CD4-positive, alpha-beta T cell treated with Interleukin-21 for 1 hour (primary cell): ENCODE measurements at places on chromosomes 1 and 21.

DNA sequence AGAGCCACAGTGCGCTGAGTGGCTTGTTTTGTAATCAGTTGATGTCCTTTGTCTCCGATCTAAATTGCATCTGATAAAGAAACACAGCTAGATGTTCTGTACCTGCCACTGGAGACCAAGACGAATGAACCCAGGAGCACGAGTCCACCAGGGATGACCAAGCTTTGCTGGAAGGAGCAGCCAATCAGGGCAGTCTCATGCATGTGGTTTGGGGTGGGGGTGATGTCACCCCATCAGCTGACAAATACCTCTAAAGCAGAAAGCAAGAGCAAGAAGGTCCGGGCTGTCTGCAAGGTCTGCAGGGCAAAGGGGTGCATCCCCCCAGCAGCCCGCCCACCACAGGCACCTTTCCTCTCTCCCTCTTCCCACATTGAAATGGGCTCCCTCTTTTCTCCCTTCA, 653.8 kb downstream of the AJAP1 start:
- DNase-seq = no peak

DNA sequence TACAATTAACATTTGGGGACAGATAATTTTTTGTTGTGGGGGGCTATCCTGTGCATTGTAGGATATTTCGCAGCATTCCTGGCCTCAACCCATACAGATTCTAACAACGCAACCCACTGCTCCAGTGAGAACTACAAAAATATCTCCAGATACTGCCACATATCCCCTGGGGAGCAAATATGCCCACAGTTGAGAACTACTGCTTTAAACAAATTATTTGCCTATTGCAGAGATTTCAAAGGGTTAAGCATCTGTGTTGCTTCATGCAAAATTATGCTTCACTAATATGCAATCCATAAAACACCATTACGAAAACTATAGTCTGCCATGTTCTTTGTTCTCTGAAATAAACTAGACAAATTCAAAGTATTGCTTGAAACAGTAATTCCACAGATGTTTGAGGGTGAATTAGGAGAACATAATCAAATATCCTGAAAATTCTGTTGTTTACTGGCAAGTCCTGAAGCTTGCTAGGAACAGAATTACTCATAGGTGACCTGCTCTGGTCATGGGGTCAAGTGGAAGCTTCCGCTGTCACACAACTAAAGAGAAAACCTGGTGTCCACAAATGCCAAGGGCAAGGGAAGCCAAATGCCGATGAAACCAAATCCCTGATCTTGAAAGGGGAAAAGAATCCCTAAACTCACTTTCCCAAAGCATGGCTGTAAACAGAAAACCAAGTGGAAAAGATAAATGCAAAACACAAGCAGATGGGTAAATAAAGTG, 149.4 kb downstream of the RERE start:
- DNase-seq = no peak

DNA sequence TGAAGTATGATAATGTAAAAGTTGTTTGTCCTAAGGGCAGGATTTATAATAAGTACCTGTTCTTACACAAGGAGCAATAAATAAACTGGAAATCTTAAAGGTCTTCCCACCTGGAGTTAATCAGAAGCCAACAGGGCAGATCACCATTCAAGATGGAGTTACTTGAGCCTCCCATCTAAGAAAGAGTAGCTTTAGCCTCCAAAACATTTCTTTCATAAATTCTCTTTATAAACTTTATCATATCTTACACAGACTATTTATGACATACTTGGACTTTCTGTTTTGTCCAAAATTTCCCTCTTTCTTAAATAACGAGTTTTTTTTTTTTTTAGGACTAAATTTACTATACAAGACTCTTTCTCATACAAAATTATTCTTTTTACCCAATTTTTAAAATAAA, 18.5 kb downstream of the OR2T1 start:
- no peak for DNase-seq

DNA sequence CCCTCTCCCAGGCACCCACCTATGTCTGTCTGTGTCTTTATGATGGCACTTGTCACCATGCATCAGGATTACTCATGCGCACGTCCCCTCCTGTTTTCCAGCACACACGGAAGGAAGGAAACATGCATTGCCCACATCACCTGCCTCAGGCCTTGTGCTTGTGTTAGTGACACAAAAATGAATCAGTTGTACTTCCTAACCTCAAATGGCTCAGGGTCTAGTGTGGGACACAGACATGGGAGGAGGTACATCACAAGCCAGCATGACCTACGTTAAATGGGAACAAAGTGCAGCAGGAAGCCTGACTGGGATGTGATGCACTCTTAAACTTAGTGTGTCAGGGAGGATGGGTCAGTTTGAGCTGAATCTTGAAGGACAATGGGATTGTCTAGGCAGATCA, 126.7 kb downstream of the TRABD2B start:
- no peak for DNase-seq

DNA sequence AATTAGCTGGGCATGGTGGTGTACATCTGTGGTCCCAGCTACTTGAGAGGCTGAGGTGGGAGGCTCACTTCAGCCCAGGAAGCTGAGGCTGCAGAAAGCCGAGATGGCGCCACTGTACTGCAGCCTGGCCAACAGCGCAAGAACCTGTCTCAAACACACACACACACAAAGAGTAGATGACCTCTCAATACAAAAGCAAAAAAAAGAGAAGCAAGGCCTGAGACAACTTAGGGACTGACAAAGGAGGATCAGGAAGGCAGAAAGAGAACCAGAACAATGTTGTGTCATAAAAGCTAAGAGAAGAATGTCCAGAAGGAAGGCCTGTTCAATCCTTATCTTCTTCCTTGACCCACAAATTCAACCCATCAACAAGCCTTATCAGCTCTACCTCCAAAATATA, 18.5 kb downstream of the WASF2 start:
- DNase-seq = no peak

DNA sequence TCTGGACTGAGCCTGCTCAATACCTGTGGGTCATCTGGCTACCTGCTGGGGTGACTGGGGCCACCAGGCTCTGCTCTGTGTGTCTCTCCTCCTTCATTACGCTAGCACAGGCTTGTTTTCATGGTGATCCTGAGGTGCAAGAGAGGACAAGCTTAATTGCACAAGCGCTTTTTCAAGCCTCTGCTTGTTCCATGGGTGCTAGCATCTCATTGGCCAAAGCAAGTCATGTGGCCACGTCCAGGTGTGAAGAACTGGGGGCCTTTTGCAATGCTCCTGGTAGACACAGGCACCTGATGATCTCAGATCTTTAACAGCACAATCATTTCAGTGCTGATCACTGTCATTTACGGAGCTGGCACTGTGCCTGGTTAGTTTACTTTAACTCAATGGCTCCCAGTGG, 114.6 kb downstream of the KAZN start:
- no peak for DNase-seq

GRCh38 chr1:63663873-63664272, 70.7 kb downstream of the PGM1 start:
- DNase-seq = no peak

DNA sequence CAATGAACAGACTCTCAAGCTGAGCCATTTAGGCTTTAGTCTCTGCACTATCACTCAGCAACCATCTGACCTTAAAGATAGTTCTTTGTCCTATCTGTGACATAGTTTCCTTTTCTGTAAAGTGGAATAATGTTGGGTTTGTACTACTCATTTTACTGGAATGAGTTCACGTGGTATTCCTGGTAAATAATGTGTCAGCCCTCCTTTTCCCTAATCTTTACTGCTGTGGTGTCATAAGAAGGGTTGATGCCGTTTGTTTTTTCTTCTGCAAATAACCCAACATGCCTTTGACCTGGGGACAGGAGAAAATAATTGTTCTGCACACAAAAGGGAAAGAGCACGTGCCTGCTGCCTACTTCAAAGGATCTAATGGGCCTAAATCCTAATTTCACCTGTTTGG, 297.8 kb downstream of the BRINP3 start:
- DNase-seq = no peak

- DNase-seq = no peak
Observed at GRCh38 chr1:72433591-72433990, 151.3 kb upstream of the NEGR1 start.

- no peak for DNase-seq
Observed at GRCh38 chr1:7885513-7886404, 32.9 kb upstream of the UTS2 start.
